ENCODE measurements at places on chromosomes 12 and 14.

GRCh38 chr12:20101046-20101445 lies 267.3 kb upstream of the PDE3A start:
- no peak for DNase-seq

DNA sequence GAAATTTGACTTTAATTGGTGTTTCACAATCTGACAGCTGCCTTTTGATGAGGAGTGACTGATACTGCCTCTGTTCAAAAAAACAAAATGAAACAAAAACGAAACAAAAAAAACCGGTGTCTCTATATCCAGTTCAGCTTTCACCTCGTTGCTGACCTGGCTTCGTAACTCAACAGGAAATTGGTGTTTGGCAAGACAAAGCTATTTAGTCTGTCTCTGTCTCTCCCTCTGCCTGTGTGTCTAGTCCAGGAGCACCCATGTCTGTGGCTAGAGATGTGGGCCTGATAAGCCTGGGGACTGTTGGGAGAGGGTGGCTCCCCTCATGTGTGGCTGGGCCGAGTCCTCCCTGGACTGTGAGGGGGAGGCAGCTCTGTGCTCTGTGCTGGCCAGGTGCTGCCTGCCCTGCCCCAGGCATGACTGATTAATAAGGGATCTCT lies 11.3 kb downstream of the CACNA1C start:
- no peak for DNase-seq

GRCh38 chr12:79650440-79650839 lies 40.3 kb downstream of the PAWR start:
- no peak for DNase-seq

DNA sequence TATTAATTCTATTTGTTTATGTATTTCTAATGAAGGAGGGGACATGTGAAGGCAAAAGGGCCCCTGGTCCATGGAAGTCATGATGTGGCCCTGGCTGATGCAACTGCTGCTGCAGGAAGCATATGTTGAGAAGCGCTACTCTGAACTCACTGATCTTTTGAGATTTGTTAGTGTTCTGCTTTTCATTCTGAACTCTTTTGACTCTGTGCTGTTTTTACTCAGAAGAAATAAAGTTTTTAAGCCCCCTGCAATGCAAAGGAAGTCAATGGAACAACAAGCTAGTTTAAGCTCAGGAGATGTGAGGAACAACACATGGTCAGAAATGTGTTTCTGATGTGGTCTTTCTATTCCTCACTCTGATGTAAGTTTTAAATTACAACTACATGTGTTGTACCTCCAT lies 88.9 kb upstream of the BTG1 start:
- DNase-seq, result no peak

GRCh38 chr12:127632461-127632860 lies 634.5 kb upstream of the TMEM132C start:
- DNase-seq, result no peak

DNA sequence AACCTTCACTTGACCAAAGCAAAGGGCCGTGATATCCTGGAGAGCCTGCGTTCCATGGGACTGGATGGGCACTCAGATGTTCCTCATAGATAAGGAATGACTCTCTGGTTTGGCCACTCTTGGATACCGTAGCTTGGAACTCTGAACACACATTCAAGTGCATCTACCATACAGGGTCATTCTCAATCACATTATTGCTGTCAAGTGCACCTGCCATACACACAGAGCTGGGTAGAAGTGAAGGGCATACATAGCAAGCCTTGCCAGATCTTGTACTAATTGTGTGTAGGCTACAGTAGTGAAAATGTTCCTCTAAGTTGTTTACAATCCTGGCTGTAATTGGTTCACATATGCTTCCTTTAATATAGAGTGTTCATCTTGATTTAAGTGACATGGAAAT lies 58.3 kb downstream of the PELI2 start:
- DNase-seq, result no peak

DNA sequence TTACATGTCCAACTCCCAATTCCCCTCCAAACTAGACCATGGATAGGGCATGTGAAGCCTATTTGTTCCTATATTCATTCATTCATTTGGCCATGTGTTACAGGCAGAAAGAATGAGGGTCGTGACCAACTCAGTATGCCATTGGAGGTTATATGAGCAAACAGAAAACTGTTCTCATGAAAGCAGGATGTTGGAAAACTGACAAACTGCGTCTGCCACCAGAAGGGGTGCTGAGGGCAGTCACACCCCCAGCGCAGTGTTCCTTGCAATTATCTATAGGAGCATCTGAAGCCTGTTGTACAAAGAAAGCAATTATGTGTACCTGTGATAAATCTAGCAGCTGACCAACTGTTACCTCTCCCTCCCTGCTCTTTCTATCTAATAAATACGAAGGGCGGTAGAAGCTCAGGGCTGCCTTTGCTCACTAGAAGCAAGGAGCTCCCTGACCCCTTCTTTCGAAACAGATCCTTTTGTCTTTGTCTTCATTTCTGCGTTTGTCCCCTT lies 21.1 kb downstream of the ENTPD5 start:
- DNase-seq, result no peak

DNA sequence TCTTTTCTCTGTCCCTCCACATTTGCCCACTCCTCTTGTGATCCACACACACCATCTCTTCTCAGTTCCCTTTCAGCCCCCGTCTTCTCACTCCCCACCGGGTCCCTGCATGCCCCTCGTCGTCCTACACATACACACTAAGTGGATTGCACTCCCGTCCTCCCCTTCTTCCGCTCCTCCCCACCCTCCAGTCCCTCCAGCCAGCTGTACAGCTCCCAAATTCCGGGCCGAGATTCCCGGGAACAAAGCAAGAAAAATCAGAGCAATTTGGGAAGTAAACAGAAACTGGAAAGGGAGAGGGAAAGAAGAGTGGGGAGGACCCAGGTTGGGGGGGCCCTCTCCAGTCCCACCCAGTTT lies 282 bp upstream of the IGFBP6 start:
- no peak for DNase-seq

DNA sequence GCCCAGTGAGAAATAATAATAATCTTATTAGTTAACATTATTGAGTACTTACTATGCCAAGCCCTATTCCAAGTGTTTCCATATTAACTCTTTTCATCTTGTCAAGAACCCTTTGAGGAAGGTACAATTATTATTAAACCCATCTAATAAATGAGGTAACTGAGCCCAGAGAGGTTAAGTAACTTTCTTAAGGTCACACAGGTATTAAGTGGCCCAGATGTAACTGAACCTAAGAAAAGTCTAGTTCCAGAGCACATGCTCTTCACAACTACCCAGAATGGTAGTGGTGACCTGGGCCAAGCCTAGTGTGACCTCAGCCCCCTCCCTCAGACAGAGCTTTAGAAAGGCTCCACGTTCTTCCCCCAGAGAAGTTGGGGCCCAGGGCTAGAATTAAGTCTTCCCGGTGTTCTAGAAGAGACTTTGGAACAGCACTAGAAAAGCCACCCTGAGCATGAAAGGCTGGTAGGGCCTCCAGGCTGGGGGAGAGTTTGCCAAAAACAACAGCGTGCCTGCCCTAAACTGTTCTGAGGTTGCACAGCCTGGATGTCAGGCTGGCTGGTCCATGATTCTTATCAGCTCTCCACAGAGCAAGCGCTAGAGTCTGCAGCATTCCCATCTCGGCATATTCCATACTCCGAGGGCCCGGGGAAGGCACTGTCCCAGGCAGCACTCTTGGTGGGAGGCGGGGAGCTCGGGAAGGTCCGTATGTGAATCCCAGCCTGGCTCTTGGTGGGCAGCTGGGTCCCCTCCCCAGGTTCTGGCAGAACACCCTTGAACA lies 41.3 kb upstream of the CTDSP2 start:
- no peak for DNase-seq

DNA sequence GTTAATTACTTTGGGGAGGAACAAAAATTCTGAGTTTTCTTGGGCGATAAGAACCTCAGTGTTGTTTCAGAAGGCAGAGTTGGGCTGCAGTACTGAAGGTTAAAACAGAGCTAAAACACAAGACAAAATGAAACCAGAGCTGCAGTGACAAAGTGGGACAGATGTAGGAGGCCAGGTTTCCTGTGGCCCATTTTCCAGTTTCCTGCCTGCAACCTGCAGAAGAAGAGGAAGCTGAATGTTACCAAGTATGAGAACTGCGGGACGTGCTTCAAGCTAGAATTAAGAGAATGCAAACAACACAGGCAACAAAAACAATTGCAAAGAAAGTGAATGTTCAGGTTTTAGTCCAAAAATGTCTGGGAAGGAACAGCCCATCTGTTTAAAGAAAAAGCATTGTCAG lies 17.8 kb downstream of the ELK3 start:
- DNase-seq, result no peak

DNA sequence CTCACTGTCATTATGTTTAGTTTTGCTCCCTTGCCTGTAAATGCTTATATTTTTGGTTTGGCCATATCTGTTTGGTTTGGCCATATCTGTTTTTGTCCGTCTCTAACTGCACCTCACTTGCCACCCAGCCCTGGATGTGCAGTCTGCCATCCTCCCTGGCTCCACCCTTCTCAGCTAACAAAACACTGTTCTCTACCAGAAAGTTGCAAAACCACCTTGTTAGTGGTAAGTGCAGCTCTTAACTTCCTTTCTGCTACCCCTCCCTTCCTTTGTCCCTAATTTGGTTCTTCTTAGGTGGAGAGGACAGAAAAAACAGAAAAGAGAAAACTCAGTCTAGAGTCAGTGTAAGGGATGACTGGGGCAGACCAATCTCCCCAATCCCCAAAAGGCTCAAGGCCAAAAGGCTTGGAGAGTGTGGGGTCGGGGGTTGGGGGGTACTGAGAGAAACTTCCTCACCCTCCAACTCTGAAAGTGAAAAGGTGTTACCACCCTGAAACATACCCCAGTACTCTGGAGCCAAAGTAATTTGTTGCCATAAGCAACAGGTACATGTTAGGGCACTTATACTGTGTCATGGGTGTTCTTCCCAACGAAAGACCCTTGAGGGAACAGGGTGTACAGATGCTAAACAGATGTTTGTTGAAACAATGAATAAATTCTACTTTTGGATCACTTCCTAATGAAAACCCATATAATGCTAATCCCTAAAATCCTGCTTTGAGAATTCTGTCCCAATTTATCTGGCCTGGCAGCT lies 5.0 kb downstream of the BIN2 start:
- DNase-seq, result peak; percentile 10

- no peak for DNase-seq
Measured at GRCh38 chr12:87332987-87333726, 696.0 kb downstream of the C12orf50 start.

DNA sequence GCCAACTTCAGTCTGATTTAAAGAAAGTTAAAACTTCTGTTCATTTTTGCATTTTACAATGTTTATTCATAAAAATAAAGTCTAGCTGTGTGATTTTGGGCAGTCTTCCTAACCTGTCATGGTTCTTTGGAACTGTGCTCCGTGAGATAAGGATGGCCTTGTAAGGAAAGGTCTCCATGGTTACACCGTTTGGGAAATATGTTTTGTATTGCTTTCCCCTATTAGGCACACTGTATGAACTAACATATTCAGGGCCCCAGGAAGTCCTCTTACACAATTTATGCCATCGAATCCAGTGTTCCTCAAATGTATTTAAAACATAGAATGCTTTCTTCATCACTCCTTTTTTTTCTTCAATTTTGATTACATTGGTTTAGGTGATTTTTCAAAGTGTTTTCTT lies 54.5 kb downstream of the APAF1 start:
- DNase-seq, result no peak

DNA sequence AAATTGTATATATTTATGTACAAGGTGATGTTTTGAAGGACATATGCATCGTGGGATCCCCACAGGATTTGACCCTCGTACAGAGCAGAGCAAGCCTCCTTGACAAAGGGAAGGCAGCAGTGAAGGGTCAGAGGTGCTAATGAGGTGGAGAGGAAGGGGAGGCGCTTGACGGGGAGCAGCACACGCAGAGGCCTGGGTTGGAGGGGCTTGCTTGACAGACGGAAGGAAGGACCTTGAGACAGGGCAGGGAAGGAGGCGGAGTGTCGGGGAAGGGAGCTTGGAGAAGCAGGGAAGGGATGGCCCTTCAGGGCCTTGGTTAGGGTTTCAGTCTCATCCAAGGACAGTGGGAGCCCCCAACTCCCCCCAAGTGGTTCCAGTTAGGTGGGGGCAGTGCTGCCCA lies 52.6 kb downstream of the ZNF664 start:
- DNase-seq, result no peak

GRCh38 chr14:50257732-50258131 lies 26.4 kb upstream of the SOS2 start:
- DNase-seq, result no peak

DNA sequence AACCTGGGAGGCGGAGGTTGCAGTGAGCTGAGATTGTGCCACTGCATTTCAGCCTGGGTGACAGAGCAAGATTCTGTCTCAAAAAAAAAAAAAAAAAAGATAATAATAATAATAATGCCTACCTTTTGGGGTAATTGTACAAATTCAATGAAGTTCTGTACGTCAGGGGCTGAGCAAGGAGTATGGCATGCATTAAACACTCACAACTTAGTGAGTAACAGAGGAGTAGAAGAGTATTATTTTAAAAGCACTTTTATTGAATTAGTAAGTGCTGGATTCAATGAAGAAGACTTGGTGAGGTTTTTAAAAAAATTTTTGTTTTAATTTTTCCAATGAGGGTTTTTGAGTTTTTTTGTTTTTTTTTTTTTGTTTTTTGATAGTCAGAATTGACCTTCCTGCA lies 783.6 kb upstream of the TBX3 start:
- DNase-seq, result no peak

DNA sequence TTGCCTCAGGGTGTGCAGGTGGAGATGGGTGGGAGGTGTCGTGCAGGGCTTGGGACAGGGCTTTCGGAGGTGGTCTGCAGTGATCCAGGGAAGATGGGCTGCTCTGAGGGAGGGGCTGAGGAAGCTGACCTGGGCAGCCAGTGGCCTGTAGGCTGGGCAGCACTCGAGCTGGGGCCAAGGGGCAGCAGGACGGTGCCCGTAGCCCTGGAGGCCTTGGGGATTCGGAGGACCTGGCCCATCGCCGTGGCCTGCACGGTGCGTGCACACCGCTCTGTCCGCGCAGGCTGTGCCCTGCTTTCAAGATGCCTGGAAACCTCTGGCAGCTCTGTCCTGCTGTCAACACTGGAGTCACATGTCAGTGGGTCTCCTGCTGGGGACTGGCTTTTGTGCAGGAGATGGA lies 9.1 kb downstream of the PACS2 start:
- DNase-seq, result no peak

DNA sequence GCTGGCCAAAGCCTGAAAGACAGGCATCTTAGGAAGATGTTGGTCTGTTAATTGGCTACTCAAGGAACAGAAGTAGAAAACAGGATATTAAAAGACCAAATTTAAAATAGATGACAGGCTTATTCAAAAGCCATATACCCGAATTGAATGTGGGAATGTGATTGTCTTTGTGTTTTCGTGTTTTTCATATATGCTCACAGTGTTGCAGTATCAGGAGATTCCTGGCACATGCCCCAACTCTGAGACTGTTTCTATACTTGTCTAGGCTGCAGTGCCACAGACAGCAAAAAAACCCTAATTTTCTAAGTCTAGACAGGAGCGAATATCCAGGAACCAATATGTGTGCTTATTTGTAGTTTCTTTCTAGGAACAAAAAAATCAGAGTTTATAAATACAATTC lies 57.4 kb upstream of the KRR1 start:
- no peak for DNase-seq

DNA sequence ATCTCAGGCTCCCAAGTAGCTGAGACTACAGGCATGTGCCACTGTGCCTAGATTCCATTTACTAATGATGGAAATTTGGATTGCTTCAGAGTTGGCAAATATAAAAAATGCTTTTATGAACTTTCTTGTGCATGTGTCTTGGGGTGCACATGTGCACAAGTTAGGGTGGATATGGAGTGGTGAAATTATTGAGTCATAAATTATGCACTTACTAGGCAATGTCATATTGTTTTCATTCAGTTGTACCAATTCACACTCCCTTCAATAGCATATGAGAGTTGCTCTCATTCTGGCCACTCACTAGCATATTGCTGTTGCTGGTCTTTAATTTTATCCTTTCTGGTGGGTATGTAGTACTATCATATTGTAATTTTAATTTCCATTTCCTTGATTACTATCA lies 45.7 kb upstream of the KRAS start:
- DNase-seq, result no peak

Data from stimulated activated CD8-positive, alpha-beta memory T cell treated with anti-CD3 and anti-CD28 coated beads, Interleukin-7, amount 100 ng/mL, for 1 hour (primary cell).